Breast epithelium (tissue), 4 donors: ENCODE measurements at places on chromosomes 12 and 14. TPM values are rescaled to one million over a fixed set of nuclear protein-coding genes. Genes with fewer than 3 reads are reported as not detected.

DNA sequence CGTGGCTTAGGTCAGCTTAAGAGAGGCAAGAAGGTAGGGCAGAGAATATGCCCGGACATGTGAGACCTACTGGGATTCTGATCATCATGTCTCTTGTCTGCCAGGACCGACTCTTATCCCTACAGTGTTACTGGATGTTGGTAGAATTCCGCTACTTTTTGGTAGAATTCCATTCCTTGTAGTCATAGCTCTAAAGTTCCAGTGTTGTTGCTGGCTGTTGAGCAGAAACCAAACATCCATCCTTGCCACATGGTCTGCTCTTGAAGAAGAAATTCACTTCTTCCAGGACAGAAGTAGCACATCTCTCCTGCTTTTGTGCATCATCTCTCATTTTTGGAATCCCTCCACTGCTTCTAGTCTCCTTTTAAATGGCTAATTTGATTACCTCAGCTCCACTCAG lies 453.7 kb downstream of the RPL10L start:
- H3K4me3 ChIP-seq: no peak overlapping the region
- DNase-seq: no peak
- H3K36me3 ChIP-seq: no peaks in the 10 kb centered on the region
- no peaks in the 10 kb centered on the region for H3K4me1 ChIP-seq
- H3K27me3 ChIP-seq: no peaks in the 10 kb centered on the region

- no peaks in the 10 kb centered on the region for H3K27me3 ChIP-seq
- H3K4me3 ChIP-seq: no peak overlapping the region
- H3K36me3 ChIP-seq: no peaks in the 10 kb centered on the region
- no peaks in the 10 kb centered on the region for H3K4me1 ChIP-seq
- no peak overlapping the region for H3K27ac ChIP-seq
Observed at GRCh38 chr14:58794993-58795762, 157.4 kb downstream of the DACT1 start.

DNA sequence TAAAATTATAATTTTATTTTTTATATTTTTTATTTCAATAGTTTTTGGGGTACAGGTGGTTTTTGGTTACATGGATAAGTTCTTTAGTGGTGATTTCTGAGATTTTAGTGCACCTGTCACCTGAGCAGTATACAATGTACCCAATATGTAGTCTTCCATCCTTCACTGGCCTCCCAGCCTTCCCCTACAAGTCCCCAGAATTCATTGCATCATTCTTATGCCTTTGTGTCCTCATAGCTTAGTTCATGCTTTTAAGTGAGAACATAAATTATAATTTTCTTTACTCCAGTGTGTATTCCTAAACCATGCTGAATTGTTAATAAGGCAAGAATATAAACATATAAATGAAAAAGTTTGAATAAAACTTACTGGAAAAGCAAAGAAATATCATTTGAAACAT lies 19.1 kb upstream of the NFKBIA start:
- H3K36me3 ChIP-seq: no peaks in the 10 kb centered on the region
- no peaks in the 10 kb centered on the region for H3K27me3 ChIP-seq
- H3K4me3 ChIP-seq: no peak overlapping the region
- no peaks in the 10 kb centered on the region for H3K4me1 ChIP-seq

KRT6C gene
- not detected for total RNA-seq

IL22 gene
- total RNA-seq: not detected

TAS2R9 gene
- not detected for total RNA-seq

DNA sequence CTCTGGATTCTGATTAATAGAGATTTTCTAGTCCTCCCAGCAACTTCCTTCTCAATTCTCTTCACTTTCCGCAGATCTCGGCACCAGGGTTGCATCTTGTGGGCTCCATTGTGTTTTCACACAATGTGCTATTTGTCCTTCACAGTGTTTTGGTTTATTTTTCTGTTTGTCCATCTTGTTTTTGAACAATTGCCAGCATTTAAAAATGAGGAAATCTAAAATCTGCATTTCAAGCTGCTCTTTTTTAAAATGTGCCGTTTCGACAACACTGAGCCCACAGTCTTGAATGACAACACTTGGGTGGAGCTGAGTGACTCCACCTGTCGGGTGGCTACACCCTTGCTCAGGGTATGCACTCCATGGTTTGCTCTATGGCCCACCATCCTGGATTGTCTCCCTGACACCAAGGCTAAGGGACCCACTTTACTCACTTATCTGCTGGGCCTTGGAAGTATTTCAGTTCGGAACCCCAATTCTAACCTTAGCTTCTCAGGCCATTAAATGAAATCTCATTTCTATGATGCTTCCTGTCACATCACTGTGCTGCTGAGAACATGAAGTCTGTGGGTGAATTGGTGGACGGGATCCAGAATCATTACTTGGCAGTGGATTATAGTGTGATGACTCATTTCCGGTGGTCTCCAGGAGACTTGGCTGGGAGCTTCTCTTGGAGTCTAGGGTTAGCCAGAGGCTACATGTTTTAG lies 3.4 kb upstream of the MYRFL start:
- no peaks in the 10 kb centered on the region for H3K27me3 ChIP-seq
- H3K4me1 ChIP-seq: peaks cover 3% of the 10 kb centered on the region
- DNase-seq: no peak
- no peaks in the 10 kb centered on the region for H3K36me3 ChIP-seq

- H3K27me3 ChIP-seq: no peaks in the 10 kb centered on the region
- no peaks in the 10 kb centered on the region for H3K4me1 ChIP-seq
- no peak for DNase-seq
- no peaks in the 10 kb centered on the region for H3K36me3 ChIP-seq
Observed at GRCh38 chr12:83823386-83824045, 1089.1 kb downstream of the SLC6A15 start.

- no peaks in the 10 kb centered on the region for H3K36me3 ChIP-seq
- no peak for DNase-seq
- no peaks in the 10 kb centered on the region for H3K27me3 ChIP-seq
- H3K27ac ChIP-seq: no peak overlapping the region
- H3K4me1 ChIP-seq: no peaks in the 10 kb centered on the region
Observed at GRCh38 chr12:54060174-54060974, 6.7 kb downstream of the HOXC4 start.

KERA gene
- not detected for total RNA-seq

DNA sequence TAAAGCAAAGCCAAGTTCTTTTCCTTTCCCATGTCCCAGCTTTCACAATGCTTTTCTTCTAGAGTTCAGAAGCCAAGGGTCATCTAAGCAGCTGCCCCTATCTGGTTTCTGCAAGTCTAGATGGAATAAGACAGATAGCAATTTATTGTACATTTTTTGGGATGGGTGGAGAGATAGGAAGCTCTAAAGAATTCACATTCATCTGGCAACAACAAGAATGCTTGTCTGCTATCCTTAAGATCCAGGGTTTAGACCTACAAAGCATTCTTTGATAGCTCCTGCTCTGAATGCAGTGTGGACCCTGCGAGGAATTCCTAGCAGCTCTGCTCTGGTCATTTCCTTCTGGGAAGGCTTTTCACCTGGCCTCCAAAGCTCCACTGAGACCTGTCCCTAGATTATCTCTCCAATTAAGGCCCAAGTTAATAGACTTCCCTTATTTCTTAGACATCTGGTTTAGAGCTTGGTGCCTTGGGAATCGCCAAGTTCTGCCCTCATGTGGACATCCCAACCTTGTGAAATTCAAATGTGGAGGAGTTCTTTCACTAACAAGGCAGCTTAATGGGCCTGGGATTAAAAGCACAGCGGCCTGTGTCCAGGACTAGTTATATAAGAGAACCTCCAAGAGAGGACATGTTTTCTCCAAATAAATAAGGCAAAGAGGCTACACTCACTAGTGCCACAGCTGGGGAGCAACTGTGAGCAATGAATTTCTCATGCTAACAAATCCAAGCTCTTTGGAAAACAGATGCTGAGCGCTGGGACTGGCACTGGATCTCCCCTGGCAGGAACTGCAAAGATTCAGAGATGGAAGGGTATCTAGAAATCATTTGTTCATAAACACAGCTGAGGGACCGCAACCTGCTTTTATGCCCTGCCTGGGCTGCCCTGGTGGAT lies 384.5 kb upstream of the DDHD1 start:
- no peaks in the 10 kb centered on the region for H3K27me3 ChIP-seq
- no peaks in the 10 kb centered on the region for H3K4me1 ChIP-seq
- H3K27ac ChIP-seq: no peak overlapping the region
- H3K4me3 ChIP-seq: no peak overlapping the region
